ENCODE measurements at places on chromosomes 11 and 22. TPM values are rescaled to one million over a fixed set of nuclear protein-coding genes. Genes with fewer than 3 reads are reported as not detected.

The SHISA8 gene
- polyA plus RNA-seq: 0.78 TPM

The FOLR2 gene
- 13.0 TPM for polyA plus RNA-seq

The APOBEC3A gene
- polyA plus RNA-seq: 0.46 TPM

The RFPL3 gene
- not detected for polyA plus RNA-seq

The GUCD1 gene
- polyA plus RNA-seq: 82.9 TPM

The MMP8 gene
- polyA plus RNA-seq: 0.07 TPM

The RBFOX2 gene
- polyA plus RNA-seq: 130 TPM

The LTO1 gene
- polyA plus RNA-seq: 24.7 TPM

The CD248 gene
- polyA plus RNA-seq: 56.9 TPM

The GGT5 gene
- polyA plus RNA-seq: 15.6 TPM

The PTPN5 gene
- polyA plus RNA-seq: 0.59 TPM

The MS4A15 gene
- not detected for polyA plus RNA-seq

The OR51M1 gene
- 0.05 TPM for polyA plus RNA-seq

The RGL4 gene
- polyA plus RNA-seq: 2.0 TPM

DNA sequence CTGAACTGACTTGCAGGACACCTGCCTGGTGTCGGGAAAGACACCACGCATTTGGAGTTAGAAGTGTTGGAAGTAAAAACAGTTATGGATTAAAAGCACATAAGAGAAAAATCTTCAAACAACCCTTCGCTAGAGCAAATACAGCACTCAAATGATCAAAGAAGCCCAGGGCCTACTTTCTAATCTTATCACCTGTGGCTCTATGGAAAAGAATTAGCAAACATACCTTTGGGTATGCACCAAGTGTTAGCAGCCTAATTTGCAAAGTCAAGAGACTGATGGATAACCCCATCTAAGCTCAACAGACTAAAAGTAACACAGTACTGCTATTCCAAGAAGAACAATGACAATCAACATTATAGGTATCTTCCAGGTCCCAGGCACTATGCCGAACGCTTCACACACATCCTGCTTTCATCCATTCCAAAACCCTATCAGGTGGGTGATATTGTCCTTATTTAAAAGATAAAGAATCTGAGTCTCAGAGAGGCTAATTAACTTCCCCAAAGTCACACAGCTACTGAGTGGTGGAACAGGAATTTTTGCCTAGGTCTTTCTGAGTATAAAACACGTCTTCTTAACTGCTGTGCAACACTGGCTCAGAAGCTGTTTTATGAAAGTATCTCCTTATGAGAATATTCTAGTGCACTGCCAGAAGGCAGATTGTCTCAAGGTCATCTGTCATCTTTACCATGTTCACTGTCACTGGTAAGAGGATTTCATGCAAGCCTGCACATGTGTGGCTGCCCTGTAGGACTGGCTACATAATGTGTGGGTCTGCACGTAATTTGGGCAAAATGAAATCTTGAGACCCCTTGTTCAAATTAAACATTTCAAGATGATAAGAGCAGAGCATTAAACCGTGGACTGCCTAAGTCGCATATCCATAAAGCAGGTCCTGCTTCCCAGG lies 16.4 kb downstream of the SLC1A2 start:
- no peak for DNase-seq

- no peak for DNase-seq
These were observed 2.3 kb upstream of the ANO1 start for GRCh38 chr11:70075836-70076235.

DNA sequence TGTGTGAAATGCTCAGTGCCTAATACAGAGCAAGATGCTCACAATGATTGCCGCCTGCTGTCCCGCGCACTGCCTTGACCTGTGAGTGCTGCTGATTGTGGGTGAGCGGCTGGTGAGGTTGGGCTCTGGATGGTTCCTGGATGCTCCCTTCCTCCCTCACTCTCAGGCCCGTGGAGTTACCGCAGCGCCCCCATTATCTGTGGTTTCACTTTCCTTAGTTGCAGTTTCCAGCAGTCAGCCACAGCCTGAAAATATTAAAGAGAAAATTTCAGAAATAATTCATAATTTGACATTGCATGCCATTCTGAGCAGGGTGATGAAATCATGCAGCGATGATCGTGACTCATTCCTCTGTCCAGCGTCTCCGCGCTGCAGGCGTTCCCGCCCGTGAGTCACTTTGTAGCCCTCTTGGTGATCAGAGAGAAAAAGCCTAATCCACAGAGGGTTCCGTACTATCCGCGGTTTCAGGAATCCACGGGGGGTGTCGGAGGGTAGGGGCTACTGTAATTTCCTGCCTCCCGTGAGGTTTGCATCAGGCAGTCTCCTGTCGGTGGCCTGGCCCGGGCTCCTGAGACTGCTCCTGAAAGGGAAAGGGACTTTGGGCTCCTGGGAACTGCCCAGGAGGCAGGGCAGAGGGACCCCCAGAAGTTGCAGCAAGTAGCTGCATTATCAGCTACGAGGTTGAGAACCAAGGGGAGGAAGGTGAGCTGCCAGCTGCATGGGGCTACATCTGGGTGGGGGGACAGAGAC lies 10.6 kb downstream of the RPL3 start:
- DNase-seq: no peak

DNA sequence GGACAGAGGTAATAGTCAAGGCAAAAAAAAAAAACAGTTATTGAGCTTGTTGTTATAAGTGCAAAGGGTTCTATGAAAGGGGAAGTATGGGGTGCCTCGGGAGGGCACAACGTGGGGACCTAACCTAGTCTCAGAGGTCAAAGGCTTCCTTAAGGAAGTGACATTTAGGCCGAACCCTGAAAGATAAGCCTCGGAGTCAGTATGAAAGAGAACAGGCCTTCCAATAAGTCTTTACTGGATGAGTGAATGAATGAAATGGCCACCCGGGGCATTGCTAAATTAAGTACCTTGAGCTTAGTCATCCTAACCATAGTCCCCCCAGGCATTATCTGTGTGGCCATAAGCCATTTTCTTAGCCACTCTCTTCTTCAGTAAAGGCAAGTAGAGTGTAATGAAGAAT lies 19.7 kb downstream of the FLI1 start:
- no peak for DNase-seq

- no peak for DNase-seq
These were observed 10.7 kb downstream of the KRTAP5-5 start for GRCh38 chr11:1640076-1640946.

- DNase-seq: no peak
These were observed 78.1 kb downstream of the TP53I11 start for GRCh38 chr11:44872556-44872955.

DNA sequence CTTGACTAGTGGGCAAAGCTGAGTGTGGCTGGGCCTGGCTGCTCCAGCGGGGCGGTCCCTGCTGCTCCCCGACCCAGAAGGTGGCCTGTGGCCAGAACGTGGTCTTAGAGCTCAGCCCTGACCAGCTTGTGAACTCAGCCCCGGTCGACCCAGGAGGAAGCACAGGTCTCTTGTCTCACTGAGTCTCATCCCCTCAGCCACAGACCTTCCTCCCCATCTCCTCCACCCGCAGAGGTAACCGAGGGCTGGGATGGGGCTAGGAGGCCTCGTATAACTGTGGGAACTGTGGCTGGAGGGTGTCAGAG lies 546.2 kb upstream of the B3GAT1 start:
- DNase-seq: no peak

- DNase-seq: no peak
These were observed 684.4 kb downstream of the NTM start for GRCh38 chr11:132054822-132055221.

GRCh38 chr22:35425971-35426800 lies 26.2 kb downstream of the MCM5 start:
- DNase-seq: no peak

- no peak for DNase-seq
These were observed 86.3 kb downstream of the SNX19 start for GRCh38 chr11:130829920-130830511.

DNA sequence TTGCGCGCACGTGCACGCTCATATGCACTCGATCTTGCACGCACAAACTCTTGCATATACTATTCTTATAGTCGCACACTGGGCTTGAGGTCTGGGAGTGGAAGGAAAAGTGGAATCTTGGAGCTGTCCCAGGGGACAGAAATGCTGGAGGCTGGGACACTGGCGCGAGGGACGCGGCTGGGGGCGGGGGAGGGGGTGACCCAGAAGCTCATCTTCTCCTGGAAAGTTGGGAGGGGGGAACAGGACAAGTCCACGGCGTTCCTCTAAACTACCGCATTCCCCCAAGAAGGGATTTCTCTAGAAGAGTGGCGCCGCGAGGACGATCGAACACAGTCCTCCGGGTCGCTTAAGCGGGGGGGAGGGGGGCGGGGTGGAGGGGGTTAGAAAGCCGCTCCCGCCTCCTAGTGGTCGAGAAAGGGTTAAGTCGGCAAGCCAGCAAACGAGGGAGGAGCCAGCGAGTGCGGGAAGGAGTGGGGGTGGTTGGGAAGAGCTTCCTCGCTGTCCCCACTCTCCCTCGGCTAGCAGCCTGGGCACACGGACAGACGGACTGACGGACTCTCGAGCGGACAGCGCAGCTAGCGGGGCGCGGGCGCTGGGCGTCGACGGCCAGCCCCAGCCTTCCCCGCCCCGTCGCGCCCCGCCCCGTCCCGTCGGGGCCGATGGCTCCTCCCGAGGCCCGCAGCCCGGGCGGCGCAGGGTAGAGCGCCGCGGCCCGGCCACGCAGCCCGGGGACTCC lies at the start of gene RTN4RL2:
TSS of gene RTN4RL2 (plus strand) at position 507 of the 736 bp plus-strand sequence. CDS start 338 bp downstream, outside the sequence.
- DNase-seq: no peak

DNA sequence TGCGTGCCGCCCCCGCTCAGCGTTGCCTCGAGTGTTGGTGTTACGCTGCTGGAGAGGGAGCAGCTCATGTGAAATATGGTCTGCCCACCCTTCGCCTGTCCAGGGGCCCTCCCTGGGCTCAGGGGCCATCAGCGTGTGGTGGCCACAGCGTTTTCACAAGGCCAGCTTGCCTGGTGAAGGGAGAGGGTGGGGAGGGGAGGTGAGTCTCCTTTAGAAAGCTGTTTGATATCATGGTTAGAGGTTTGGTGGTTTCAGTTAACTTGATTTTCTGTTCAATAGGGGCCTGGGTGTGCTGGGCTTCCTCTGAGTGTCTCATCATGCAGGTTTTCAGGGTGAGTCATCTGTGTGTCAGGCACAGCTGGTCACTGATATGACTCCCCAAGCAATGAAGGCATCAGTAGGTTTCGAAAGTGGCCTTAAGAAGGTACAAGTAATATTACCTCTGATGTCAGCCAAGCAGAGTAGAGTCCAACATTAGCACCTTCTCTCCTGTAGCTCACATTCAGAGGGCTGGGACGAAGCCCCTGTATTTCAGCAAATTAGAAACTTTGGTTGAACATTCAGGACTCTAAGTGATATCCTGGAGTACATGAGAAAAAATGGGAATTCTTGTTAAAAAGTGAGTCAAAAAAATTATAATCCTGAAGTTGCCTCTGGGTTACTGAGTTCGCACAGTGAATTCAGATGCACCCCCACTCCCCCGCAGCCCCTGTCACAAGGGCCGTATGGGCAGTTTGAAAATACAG lies 172.5 kb downstream of the TBC1D22A start:
- no peak for DNase-seq

GRCh38 chr11:7696424-7696823 lies 9.9 kb downstream of the OVCH2 start:
- no peak for DNase-seq

All from left renal cortex interstitium (tissue), 4 donors.